ENCODE measurements at places on chromosomes 4 and X.

DNA sequence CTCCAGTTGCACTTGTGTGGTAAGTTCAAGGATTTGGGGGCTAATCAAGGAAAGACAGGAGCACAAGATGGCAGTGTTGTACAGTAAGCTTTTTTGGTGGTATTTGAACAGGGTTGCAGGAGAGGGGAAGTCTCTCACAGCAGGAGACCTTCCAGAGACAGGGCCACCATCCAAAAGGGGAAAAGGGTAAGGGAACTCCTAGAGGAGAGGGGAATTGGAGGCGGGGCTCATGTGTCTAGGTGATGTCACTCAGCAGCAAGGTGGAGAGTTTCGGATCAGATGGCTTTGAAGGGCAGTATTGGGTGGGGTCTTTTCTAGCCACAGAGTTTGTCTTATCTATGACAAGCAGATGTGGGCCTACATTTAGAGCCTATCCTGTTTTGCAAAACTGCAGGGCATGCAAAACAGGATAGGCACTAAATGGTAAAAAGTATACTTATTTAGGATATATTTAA is 13.4 kb upstream of the RNF175 start:
- DNase-seq: no peak

- no peak for DNase-seq
Observed at GRCh38 chrX:40088803-40089540, 8.8 kb downstream of the BCOR start.

DNA sequence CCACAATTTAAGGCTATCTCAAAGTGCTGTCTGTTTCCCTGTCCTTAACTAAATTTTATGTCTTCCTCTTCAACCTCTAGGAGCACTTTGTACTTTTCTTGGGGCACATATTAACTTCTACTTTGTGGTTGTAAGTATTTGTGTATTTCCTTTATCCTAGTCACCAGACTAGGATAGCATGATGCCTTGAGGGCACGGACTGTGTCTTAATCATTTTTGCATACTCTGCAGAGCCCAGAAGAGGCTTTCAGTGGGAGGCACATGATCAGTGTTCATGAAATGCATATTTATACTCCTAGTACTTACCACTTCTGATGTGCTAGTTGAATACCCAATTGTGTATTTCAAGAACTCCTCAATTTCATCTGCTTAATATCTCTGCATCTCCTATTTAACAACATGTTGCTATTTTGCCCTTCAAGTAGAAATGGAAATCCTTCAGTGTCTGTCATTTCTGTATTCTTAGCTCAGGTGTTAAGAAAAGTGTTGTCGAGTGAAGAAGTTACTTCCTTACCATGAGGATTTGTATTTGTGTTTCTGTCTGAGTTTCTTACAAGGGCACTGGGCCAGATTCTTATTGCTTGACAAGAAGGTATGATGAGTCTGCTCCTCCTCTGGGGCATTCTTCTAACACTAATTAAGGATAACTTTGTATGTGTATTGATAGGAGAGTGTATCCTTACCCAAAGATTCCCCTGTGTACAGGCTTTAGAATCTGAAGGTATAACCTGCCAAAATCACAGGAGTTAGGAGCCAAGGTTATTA is 28.3 kb upstream of the PGRMC2 start:
- DNase-seq: no peak

GRCh38 chr4:136800248-136800647 is 732.0 kb downstream of the PCDH18 start:
- DNase-seq: no peak

DNA sequence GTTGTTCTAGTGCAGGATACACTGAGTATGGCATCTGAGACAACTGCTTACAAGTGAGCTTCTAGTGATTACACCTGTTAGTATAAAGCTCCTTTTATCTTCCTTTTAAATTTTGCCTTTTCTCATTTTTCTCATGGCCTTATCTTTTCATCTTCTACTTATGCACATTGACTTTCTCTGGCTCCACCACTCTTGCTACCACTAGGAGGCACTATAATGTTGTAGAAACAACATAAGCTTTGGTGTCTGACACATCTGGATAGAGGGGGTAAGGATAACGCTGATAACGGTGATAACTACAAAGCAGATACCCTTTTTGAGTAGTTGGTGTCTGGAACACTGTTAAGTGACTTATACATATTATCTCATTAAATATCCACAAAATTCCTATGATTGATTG is 187.4 kb upstream of the TEX13C start:
- no peak for DNase-seq

- no peak for DNase-seq
Observed at GRCh38 chr4:74428276-74428675, 16.7 kb upstream of the AREG start.

DNA sequence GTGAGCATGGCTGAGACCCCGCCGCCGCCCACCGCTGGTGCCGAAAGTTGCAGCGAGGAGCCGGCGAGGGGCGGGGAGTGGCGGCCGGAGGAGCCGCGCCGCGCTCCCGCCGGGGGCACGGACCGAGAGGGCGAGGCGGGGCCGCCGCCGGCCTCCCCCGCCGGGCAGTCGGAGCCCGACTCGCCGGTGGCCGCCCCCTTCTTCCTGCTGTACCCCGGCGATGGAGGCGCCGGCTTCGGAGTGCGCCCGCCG is 16.5 kb downstream of the UTP3 start:
- no peak for DNase-seq

DNA sequence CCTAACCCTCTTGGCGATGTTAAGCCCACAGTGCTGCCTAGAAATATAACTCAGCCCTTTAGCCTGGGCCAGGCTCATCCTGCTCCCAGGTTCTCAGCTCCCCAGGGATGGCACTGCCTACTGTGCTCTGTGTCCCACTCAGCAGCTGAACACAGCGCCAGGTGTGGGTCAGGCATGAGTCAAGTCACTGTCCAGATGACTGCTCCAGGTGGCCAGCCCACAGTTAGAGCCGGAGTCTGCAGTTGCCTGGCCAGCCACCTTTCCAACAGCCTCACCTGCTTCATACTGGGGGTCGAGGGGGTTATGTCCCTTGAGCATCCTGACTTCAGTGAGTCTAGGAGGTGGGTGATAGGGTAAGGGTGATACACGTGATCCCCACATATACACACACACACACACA is 48.4 kb downstream of the TBC1D14 start:
- DNase-seq: no peak

- DNase-seq: no peak
Observed at GRCh38 chrX:46624090-46624786, 50.7 kb downstream of the CHST7 start.

DNA sequence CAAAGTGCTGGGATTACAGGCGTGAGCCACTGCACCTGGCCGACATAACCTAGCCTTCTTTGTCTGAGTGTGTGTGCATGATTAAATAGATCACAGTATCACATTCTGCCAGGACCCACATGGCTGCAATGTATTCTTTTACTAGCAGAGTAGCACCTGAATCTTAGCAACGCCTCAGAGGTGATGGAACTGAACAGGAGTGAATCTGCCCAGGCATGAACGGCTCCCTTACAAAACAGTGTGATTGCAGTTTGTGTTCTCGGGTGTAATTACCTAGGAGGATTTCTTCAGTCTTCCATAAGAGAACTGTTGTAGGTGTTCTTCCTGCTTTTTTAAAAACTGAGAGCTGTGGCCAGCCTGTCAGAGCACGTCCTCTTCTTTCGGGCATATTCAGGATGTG is 122.7 kb upstream of the STS start:
- no peak for DNase-seq

- peak; percentile 61 for DNase-seq
Observed at GRCh38 chr4:17468619-17469221, 43.2 kb downstream of the QDPR start.

GRCh38 chrX:46446727-46447378 is 98.4 kb downstream of the ZNF674 start:
- DNase-seq: peak; percentile 89

DNA sequence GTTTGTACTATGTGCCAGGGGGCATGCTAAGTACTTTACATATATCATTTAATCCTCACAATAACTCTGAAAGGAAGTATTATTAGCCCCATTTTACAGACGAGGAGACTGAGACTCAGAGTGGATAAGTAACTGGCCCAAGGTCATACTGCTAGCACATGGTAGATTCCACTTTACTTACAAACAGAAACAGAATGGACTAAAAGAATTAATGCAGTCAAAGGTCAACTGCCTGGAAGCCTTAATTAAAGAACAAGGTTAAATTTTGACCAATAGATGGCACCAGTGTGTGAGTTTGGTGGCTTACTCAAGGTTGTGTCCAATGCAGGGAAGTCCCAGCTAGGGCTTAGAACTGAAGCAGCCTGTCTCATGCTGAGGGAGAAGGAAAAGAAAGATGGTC is 4.7 kb downstream of the RIPPLY1 start:
- DNase-seq: peak; percentile 29

GRCh38 chr4:166324321-166324720 is 451.3 kb downstream of the TLL1 start:
- no peak for DNase-seq

DNA sequence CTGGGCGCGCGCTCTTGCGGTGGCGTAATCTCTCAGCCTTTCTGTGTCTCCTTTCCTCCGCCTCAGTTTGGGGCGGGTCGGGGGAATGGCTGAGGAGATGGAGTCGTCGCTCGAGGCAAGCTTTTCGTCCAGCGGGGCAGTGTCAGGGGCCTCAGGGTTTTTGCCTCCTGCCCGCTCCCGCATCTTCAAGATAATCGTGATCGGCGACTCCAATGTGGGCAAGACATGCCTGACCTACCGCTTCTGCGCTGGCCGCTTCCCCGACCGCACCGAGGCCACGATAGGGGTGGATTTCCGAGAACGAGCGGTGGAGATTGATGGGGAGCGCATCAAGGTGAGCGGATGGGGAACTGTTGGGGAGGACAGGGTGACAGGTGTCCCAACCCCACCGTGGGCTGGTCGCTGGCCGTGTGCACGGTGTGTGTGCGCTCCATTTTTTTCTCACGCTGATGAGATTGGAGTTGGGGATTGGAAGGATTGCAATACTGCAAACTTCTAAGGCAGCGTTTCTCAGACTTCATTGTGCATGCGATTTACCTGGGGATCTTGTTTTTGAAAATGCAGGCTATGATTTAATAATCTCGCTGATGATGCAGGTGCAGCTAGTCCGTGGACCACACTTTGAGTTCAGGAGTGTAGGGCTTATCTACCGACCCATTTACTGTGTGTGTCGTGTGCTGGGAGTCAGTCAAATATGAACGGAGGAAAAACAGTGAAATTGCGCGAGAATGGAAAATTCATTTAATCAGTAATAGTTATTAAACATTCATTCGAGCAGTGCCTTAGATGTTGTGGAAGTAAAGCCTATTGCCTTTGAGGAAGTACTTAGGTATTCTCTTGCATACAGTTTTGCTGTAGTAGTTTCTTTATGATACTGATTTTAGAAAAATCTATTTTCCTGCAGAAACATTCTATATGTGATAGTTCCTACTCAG is at the start of gene RAB33B:
Gene RAB33B, plus strand, starts transcription at position 11 of the 935 bp plus-strand sequence. Its CDS starts 75 bp downstream, at position 86.
- peak; percentile 90 for DNase-seq

DNA sequence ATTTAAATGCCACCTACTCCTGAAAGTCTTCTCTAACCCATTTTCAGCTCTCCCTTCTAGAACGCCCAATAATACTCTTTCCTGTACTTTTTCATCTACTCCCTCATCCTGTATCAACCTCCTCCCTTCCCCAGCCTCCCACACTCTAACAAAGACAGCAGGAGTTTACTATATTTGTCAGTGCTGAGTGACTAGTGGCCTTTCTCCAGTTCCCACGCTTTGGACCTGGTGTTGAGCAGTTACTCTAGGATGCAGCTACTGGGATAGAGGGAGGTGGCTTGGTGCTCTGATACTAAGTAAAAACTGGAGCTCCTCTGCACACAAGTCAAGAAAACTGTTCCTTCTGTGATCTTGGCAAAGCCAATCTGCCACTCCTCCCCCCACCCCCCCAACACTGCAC is 36.1 kb upstream of the KLHL13 start:
- no peak for DNase-seq

DNA sequence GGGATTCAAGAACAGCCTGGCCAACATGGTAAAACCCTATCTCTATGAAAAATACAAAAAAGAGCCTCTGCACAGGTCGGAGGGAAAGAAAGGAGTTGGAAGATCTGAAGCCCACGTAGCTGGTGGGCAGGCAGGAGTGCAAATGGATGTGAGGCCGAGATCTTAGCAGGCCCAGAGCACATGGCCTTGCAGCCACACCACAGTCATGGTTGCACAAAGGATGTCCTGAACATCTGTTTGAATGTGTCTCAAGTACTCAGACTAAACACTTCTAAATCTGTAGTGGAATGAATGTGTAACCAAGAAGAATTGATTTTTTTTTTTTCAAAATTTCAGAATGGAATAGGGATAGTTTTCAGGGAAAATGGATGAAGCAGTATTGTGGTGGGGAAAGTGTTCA is 10.8 kb downstream of the CA5B start:
- no peak for DNase-seq

- DNase-seq: no peak
Observed at GRCh38 chrX:19602866-19603622, 87.7 kb upstream of the MAP3K15 start.

GRCh38 chr4:87239821-87240220 is 19.4 kb upstream of the KLHL8 start:
- no peak for DNase-seq

DNA sequence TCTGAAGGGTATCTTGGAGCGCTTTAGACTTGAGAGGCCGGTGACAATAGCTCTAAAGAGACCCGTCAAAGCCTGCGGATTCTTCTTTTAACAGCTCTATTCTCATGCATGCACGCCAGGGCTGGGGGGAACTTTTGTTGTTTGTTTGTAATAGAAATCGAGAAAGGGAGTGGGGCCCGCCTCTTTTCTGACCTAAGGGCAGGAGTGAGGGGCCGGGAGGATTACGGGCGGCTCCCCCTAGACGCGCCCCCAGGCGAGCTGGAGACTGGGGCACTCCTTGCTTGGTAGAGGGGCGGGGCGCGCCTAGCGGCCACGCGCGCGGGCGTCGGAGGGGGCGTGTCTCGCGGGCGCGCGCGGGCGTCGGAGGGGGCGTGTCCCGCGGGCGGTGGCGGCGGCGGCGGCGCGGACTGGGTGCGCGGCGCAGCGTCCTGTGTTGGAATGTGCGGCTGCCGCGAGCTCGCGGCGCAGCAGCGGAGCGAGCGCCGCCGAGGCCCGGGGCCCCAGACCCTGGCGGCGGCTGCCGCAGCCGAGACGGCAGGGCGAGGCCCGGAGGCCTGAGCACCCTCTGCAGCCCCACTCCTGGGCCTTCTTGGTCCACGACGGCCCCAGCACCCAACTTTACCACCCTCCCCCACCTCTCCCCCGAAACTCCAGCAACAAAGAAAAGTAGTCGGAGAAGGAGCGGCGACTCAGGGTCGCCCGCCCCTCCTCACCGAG is at the start of gene REST:
Gene REST, plus strand, starts transcription at position 412 of the 717 bp plus-strand sequence. CDS start 2,739 bp downstream, outside the sequence.
- peak; percentile 86 for DNase-seq

DNA sequence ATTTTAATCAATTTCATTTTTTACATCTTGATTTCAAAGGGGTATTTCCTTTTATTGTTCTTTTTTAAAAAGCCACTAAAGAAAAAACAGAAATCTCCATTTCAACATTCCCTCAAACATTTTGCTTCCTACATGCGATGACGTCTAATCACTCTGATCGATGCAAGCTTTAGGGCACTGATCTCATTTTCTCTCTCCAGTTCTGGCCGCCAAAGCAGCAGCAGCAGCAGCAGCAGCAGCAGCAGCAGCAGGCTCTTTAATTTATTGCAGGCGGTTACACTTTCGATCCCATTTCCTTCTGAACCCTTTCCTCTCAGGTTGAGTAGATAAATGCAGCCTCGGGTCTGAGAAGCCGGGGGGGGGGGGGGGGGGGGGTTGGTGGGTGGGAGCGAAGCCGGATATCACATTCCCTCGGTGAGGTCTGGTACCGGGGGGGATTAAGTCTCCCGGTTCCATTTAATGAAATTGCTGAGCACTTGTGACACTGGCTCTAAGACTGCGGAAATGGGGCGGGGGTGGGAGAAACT is 3.4 kb upstream of the PCDH7 start:
- DNase-seq: peak; percentile 70
